ENCODE measurements at places on chromosomes 2 and 18. TPM values are rescaled to one million over a fixed set of nuclear protein-coding genes. Genes with fewer than 3 reads are reported as not detected.
A peak's percentile ranks its signal among the peaks of the same experiment; 100 is the strongest.

- no peak for DNase-seq
These were observed 26.1 kb upstream of the SETBP1 start for GRCh38 chr18:44654573-44654972.

GRCh38 chr2:134325696-134326095, 71.8 kb downstream of the MGAT5 start:
- DNase-seq: no peak

GRCh38 chr2:105329561-105330495, at the start of gene TGFBRAP1:
Gene TGFBRAP1 (minus strand): TSS chr2:105329735. CDS start chr2:105308301, 21,434 bp downstream.
- DNase-seq: peak; percentile 92

- no peak for DNase-seq
These were observed 846.9 kb upstream of the ACVR2A start for GRCh38 chr2:146997945-146998344.

GRCh38 chr18:42576124-42576523, 539.4 kb downstream of the RIT2 start:
- DNase-seq: no peak

GRCh38 chr18:13643261-13643751, 83.1 kb downstream of the FAM210A start:
- peak; percentile 55 for DNase-seq

- no peak for DNase-seq
These were observed 108.3 kb downstream of the MTCL1 start for GRCh38 chr18:8813611-8814010.

DNA sequence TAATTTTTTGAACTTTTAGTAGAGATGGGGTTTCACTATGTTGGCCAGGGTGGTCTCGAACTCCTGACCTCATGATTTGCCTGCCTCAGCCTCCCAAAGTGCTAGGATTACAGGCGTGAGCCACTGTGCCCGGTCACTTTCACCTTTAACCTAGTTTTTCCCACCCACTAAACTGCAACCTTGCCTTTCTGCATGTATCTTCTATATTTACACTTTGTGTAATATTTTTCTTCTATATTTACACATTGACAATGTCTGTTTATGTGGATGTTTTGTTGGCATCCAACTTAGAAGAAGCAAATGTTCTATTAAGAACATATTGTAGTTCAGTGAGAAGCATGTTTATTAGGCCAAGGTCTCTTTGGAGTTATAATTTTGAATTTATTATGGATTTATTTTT, 26.7 kb downstream of the SNRPD1 start:
- no peak for DNase-seq

GRCh38 chr2:107712857-107713256, 113.8 kb upstream of the RGPD4 start:
- DNase-seq: no peak

- no peak for DNase-seq
These were observed 442.9 kb downstream of the KCNJ3 start for GRCh38 chr2:155141418-155141817.

GRCh38 chr2:176188774-176189680, 559 bp downstream of the HOXD1 start:
- DNase-seq: peak; percentile 83

Gene TBR1
- total RNA-seq: 0.37 TPM

GRCh38 chr2:101843048-101843447, 145.5 kb downstream of the MAP4K4 start:
- DNase-seq: no peak

Gene GKN2
- total RNA-seq: not detected

Gene LRRC30
- total RNA-seq: not detected

GRCh38 chr18:72460210-72460680, 83.9 kb downstream of the CBLN2 start:
- DNase-seq: no peak

DNA sequence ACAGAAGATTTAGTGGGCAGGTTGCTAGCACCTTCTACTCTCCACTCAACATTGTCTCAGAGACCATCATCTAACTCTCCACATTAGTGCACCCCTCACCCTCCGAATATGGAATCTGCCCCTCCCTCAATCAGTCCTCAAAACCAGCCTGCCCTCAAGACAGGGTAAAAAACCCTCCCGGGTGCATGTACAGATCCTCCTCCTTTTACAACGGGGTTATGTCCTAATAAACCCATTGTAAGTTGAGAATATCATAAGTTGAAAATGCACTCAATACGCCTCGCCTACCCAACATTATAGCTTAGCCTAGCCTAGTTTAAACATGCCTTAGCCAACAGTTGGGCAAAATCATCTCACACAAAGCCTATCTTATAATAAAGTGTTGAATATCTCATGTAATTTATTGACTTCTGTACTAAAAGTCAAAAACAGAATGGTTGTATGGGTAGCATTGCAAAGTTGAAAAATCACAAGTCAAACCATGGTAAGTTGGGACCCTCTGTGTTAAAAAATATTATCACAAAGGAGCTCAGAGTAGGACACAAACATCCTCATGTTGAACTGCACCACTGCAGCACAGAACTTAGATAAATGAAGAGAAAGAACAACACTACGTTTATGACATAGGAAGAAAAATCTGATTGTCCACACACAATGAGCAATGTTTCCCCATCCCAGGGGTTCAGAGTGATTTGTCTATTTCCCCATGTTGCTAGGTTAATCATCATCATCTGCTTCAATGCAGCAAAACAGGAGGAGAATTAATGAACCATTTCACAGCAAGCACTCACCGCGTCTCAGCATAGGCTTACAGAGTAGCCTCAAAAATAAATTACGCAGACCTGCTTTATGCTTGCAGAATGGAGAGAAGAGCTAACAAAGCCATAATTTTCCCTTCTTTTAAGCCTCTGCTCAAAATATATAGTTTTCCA, 184.1 kb upstream of the ARL4C start:
- no peak for DNase-seq

GRCh38 chr2:36800381-36800780, 103.9 kb downstream of the VIT start:
- no peak for DNase-seq

- no peak for DNase-seq
These were observed 151.1 kb downstream of the FSHR start for GRCh38 chr2:49003201-49003600.

DNA sequence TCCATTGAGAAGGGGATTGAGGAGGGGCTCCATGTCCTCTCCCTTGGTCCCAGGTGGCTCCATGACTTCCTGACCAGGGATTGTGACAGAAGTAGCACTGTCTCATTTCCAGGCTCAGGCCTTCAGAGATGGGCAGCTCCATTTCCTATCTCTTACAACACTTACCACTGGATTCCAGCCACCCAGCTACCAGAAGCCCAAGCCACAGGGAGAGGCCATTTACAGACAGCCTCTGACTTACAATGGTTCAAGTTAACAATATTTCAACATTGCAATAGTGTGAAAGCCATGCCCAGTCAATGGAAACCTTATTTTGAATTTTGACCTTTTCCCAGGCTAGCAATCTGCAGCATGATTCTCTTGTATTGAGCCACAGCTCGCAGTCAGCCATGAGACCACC, 164.9 kb upstream of the AGAP1 start:
- no peak for DNase-seq

- no peak for DNase-seq
These were observed 48.9 kb upstream of the NABP1 start for GRCh38 chr2:191629001-191629453.

DNA sequence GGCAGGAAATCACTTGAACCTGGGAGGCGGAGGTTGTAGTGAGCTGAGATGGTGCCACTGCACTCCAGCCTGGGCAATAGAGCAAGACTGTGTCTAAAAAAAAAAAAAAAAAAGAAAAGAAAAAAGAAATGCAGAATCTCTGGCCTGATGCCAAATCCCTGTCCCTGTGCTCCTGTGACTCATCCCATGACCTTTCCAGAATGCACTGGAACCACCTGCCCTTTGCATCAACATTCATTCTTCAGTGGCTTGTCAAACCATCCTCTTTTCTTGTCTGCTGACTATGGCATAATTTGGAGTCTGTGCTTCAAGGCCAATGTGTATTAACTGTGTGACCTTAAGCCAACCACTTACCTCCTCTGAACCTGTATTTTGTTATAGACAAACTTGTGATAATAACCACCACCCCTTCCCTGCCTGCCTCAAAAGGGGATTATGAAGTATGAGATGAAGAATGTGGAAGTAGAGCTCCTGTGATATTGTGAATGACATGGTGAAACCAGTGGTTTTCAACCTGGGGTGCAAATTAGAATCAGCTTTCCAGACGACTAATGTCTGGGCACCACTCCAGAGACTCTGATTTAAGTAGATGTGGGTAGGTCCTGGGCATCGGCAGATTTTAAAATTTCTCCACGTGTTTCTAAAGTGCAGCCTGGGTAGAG, 189.3 kb downstream of the CLIP4 start:
- DNase-seq: no peak

GRCh38 chr2:61733563-61733962, 120.3 kb downstream of the FAM161A start:
- DNase-seq: no peak

Gene SCN1A
- 0.07 TPM for total RNA-seq

- peak; percentile 83 for DNase-seq
These were observed 447 bp downstream of the TRAF3IP1 start for GRCh38 chr2:238320648-238321281.

DNA sequence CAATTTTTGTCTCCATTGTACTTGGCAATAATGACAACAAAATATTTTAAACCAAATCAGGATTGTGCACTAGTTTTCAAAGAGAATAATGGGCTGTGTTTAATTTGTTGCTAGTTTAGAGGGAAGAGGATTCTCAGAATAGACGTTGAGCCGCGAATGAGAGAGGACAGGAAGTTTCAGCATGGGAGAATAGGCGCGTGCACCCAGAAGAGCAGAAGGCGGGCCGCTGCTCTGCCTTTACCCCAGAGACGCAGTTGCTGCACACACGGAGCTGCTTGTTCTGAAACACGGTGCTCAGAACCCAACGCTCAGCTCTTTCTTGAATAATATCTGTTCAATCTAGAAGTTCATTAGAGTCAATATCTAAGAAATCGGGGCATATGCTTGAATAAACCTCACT, 223.4 kb downstream of the MYT1L start:
- no peak for DNase-seq

DNA sequence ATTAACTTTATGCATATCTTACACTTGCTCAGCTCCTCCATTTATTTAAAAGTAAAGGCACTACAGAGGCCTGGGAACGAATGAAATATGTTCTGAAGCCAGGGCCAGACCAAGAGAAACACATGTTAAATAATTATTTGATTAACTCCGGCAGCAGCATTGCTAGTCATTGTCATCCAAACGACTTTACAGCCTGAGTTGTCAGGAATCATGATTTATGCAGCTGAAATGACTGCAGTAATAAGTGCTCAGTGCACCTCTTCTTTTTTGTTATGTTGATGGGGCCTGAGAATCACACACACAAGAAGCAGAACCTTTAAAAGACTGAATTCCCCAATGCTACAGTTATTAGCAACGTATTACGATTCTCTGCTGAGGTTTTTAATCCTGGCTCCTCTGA, 58.9 kb downstream of the EPHA4 start:
- DNase-seq: no peak

- no peak for DNase-seq
These were observed 16.0 kb upstream of the SPHKAP start for GRCh38 chr2:228197504-228197903.

- no peak for DNase-seq
These were observed 11.5 kb downstream of the TEX44 start for GRCh38 chr2:231604101-231604684.

DNA sequence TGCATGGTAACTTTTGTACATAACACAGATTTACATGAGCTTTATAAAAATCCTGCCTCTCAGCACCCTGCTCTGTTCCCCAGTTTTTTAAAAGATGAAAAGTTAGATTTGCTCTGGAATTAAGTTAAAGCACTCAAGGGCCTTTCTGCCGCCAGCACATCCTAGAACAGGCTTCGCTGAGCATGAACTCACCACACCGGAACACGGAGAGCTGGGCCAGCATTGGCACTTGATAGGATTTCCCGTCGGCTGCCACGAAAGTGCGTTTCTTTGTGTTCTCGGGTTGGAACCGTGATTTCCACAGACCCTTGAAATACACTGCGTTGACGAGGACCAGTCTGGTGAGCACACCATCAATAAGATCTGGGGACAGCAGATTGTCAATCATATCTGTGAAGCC, 34.3 kb downstream of the MRPL44 start:
- no peak for DNase-seq

DNA sequence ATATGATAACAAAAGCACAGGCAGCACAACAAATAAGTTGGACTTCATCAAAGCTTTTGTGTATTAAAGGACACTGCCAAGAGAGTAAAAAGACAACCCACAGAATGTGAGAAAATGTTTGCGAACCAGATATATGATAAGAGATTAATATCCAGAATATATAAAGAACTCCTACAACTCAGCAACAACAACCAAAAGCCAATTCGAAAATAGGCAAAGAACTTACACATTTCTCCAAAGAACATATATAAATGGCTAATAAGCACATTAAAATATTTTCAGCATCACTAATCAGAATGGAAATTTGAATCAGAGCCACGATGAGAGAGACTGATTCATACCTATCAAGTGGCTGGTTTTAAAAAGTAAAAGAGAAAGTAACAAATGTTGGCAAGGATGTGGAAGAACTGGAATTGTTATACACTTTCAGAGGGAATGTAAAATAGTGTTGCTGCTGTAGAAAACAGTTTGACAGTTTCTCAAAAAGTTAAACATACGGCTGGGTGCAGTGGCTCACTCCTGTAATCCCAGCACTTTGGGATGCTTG, 25.2 kb downstream of the EPB41L5 start:
- no peak for DNase-seq

DNA sequence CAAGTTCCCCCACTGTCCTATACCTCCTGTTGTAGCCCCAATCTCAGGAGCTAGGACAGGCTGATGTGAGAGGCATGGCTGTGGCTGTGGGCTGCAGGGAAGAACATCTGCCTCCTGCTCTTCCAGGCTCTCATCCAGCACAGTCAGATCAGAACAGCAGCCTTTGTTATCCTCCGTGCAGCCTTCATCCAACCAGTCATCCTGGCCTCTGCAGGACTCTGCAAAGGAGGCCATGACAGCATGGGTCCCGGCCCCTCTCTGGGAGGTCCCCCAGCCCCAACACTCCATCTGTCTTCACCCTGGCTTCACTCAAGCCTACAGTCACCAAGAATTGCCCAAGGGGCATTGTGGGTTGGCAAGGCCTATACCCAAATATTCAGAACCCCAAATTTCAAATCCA, 223.2 kb upstream of the COPS8 start:
- DNase-seq: no peak

GRCh38 chr2:131023758-131024157, 69.5 kb downstream of the FAM168B start:
- no peak for DNase-seq

Gene DNAJB2
- 38.6 TPM for total RNA-seq

Gene CRYGA
- total RNA-seq: not detected

DNA sequence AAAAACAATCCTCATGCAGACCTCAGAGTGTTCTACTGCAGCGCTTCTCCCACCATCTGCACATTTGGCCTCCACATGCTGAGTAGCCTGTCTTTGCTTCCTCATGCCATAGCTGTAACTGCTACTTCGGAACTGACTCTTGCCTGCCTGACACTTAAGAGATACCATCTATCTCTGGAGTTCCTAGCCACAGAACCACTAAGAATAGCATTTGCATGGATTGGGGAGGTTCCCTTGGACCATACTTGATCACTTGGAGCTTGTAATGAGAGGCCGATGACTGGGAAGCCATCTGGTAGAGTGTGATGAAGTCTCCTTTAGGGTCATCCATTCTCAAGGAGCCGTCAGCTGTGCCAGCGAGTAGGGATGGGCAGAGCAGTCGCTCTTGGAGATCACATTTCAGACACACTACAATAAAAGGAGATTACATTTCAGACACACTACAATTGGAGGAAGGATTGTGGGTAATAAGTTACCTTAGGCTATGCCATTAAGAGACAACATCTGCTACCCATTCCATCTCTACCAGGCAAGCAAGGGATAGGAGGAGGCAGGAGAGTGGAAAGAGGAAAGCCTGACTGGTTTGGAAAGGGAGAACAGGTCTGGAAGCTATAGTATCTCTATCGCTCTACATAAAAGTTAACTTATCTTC, 21.8 kb downstream of the DOK1 start:
- no peak for DNase-seq
